ENCODE measurements at places on chromosomes 12 and 14.

- DNase-seq = no peak
These were observed 10.3 kb downstream of the DCP1B start for GRCh38 chr12:1993871-1994371.

- no peak for DNase-seq
These were observed 16.9 kb downstream of the LRCOL1 start for GRCh38 chr12:132593521-132593920.

DNA sequence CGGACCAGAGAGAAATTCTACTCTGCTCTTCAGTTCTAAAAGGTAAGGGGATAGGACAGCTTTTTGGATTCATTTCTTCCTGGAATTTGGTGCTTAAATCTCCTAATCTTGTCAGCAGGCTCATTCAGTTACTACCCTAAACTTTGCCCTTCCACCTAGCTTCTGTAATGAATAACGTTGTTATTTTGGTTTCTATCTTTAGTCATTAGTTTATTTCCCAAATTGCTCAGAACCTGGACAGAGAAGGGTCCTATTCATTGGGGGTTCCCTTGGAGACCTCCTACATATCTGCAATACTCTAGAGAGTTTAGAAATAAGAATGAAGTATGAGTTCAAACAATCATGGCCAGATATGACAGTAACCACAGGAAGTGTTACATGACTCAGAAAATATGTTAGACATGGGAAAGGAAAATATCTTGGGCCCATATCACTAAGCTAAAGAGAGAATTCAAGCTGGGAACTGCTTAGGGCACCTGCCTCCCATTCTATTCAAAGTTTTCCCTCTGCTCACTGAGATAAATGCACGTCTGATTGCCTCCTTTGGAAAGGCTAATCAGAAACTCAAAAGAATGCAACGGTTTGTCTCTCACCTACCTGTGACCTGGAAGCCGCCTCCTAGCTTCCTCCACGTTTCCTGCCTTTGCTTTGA, 87.9 kb downstream of the GAS2L3 start:
- DNase-seq = no peak

- no peak for DNase-seq
These were observed 972.6 kb downstream of the TMTC2 start for GRCh38 chr12:83659321-83659720.

GRCh38 chr12:117052386-117053049, 46.7 kb downstream of the TESC start:
- no peak for DNase-seq

- no peak for DNase-seq
These were observed 120.1 kb upstream of the FZD10 start for GRCh38 chr12:130041983-130042812.

All from NCI-H524 treated with DMSO at 0.1 percent for 48 hours (cell line).